NCI-H1436 treated with DMSO at 0.1 percent for 48 hours (cell line): ENCODE measurements at places on chromosomes 1 and 21.

- no peak for DNase-seq
Observed at GRCh38 chr1:9135073-9135836, 6.4 kb upstream of the GPR157 start.

DNA sequence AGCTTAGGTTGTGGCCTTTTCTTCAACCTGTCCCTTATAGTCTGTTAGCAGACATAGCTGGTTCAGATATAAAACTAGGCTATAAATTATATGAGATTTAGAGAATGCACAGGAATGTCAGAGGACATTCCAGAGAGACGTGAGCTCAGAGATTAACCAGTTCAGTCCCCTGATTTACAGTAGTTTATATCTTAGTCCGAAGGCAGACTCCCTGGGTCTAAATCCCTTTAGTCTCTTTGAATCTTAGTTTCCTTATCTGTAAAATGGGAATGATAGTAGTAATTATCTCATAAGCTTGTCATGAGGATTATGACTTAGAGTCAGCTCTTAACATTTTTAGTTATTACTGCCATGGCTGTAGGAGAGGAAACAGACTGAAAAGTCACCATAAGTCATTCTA is 45.5 kb upstream of the PLXNA2 start:
- no peak for DNase-seq

- DNase-seq: no peak
Observed at GRCh38 chr1:107867422-107867821, 97.6 kb downstream of the VAV3 start.

DNA sequence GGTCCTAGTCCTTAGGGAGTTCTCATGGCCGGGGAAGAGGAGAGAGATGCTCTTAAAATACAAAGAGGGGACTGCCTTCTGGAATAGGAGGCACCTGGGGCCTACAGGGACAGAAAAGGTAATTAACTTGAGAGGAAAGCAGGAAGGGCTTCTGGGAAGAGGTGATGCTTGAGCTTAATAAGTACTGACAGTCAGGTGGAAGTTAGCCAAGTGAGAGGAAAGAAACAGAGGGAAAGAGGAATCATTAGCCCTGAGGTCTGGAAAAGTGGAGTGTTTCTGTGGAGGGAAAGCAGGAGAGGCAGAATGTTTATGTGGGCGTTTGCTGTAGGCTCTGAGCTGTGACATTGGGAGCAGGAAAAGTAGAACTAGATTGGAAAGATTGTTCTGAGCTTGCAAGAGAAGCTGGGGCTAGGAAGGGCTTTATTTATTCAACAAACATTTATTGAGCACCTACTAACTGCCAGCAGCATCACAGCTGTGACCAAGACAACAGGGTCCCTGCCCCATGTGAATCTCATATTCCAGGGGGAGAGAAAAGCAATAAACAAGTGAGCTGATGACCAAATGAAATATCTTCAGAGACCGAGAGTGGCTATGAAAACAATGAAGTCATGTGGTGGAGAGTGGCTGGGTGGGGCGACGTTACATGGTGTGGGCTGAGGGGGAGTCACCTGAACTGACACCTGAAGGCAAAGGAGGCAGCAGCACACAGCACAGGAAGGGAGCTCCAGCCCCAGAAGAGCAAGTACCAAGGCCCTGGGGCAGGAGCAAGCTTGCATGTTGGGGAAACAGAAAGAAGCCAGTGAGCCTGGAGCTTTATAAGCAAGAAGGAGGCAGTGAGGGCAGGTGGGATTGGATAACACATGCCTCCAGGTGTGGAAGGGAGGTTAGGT is 4.4 kb upstream of the FNDC5 start:
- DNase-seq: no peak

GRCh38 chr1:17338706-17339493 is 30.9 kb downstream of the PADI4 start:
- DNase-seq: no peak

GRCh38 chr1:58657082-58657481 is 42.8 kb downstream of the MYSM1 start:
- DNase-seq: no peak

DNA sequence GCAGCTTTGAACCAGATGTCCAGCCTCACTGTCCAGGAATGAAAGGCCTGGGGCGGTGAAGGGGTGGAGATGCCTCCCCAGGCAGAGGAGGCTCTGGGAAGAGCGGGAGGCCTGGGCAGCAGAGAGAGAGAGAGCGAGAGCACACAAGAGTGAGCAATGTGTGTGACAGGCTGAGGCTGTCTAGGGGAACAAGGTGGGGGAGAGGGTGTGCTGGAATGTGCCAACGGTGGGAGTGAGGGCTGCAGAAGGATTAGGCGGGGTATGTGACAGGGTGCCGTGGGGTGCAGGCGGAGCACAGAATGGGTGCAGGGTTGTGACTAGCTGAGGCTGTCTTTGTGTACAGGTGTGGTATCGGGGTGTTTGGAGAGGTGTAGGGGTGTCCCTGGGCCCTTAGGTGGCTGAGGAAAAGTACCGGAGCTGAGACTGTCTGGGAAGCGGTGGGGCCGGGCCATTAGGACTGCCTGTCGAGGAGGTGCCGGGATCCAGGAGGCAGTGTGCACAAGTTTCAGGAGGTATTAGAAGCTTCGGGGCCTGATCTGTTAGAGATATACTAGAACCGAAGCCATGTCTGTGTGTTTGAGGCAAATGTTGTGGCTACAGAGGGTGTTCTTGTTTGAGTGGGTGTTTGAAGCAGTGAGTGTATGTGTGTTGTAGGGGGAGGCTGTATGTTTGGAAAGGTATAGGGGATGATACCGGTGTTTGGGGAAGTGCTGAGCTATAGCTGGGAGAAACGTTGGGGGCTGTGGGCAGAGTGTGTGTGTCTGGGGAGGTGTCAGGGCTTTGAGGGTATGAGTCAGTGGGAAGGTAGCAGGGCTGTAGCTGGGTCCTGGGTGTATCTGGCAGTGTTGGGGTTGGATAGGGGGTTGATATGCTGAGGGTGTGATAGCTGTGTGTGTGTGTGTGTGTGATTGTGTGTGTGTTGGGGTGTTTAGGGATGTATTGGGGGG is 9.1 kb downstream of the AHDC1 start:
- DNase-seq: no peak

GRCh38 chr1:57422271-57423134 is 1.4 kb downstream of the DAB1 start:
- no peak for DNase-seq

- no peak for DNase-seq
Observed at GRCh38 chr1:203668401-203668800, 41.8 kb downstream of the ATP2B4 start.

DNA sequence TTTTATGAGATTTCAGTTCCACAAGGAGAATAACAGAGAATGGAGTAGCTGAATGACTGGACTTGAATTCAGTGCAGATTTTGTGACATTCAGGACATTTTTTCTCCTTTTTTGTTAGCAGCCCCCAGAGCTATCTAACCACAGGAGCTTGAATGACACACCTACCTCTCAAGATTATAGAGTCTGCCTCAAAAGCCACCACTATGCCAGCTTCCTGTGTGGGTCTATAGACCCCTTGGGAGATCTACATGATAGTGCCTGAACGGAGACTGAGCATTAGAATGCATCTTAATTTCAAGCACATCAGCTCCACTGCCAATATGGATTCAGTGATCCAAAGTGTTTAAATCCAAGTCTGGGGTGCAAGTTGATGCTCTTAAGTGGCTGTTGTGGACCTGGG is 74.4 kb upstream of the ZNF648 start:
- DNase-seq: no peak

DNA sequence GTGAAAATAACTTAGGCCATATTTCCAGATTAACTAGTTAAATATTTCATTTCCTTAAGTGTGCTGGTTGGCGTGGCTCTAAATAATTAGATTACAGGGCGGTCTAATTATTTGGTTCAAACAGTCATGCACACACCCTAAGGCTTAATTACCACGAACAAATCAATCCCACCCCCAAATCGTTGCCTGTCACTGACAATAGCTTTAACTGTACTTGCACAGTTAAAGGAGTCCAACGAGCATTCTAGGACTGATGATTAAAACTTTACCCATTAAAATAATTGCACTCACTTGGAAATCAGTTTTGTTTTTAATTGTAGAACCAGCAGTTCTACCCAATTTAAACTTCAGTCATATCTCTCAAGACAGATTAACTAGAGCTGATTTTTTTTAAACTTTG is 1.5 kb upstream of the POU2F1 start:
- DNase-seq: no peak

- no peak for DNase-seq
Observed at GRCh38 chr1:171834821-171835220, 6.5 kb upstream of the DNM3 start.

DNA sequence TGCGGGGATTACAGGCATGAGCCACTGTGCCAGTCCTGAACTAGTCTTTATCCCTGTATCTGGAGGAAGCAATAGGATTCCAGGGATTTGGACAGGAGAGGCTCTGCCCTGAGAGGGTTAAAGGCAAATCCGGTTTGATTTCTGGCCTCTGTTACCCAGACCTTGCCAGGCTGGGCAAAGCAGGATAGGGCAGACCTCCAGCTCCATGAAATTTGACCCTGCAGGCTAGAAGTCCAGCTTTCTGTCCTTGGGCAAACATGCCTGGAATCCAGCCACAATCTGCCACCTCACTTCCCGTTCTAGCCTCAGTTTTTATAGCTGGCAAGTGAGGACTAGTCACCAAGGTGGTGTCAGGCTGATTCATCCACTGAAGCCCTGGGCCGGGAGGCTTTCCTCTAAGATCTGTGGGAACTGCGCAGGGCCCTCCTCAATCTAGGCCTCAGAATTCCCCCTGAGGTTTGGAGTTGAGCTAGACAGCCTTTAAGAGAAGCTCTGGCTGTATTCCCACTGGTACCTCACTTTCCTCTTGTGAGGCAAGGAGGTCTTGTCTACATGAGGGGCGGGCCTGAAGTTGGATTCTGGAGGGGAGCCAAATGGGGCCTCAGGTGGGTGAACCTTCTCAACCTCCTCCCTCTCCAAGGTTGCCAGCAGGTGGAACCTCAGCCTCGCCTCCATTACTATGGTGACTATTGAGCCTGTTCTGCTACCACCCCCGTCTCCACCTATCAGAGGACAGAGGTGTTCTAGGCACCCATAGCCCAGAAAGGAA is 7.0 kb upstream of the P3R3URF start:
- peak; percentile 83 for DNase-seq

DNA sequence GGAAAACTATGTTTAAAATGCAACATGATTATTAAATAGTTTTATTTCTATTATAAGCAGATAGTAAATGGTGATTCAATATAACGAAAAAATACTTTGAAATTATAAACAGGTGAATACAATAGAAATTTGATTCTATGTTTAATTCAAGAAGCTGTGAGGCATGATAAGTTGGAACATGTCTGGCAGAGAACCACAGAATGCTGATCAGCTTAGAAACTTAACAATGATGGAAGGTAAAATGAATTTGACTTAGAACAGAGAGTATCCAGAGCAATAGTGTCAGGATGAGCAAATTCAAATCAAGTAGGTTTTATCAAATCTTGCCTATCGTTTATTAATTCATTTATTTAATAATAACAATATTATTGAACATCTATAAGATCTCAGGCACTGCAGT is 83.4 kb upstream of the ADGRL4 start:
- DNase-seq: no peak

DNA sequence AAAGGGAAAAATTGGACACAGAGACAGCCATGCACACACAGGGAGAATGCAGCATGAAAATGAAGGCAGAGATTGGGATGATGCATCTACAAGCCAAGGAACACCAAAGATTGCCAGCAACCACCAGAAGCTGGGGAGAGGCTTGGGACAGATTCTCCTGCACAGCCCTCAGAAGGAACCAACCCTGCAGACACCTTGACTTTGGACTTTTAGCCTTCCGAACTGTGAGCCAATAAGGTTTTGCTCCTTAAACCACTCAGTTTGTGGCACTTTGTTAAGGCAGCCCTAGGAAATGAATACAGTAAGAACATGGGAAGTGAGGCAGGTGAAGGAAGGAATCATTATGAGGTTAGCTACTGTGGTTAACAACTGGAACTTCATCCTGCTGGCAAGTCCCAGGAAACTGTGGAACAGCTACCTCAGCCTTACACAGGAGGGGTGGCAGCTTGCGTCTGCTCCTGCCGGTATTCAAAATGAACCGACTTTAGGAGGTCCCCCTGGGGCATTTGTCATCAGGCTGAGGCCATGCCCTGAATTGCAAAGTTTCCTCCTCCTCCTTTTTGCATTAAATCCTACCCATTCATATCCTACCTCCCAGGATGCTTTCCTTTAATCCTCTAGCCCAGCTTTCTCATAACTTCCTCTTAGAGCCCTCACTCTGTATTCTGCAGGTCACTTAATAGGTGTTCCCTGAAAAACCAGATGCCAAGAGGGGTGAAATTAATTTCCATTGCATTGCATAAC is 15.4 kb downstream of the CD247 start:
- no peak for DNase-seq

GRCh38 chr1:40199126-40199525 is 37.9 kb downstream of the RLF start:
- no peak for DNase-seq

DNA sequence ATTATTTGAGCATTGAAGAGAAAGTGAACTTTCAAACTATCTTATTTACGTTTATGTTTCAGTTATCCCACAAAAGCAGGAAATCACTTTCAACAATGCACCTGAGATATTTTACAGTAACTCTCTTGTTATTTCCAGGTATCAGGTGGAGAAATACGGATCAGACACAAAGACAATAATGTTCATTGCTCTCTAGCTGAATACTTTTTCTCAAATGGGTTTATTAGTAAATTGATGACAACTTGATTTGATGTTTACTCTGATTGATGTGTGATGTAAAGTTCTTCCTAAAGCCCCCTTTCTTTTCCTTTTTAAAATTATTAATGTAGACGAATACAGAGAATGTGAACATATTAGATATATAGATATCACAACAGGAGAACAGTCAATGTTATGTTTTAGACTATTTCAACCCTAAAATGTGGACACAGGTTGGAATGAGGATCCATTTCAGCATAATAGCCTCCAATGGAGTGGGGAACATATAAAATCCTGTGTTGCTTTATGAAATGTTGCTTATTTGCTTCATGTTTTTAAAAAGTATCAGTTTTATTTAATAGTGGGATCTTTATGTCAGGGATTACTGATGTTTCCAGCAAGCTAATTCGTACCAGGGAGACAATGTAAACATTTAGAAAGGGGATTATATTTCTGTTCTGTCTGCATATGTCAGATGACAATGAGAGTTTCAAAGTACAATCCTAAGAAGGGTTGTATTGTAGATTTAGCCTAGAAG is 1522.3 kb upstream of the TPTE start:
- no peak for DNase-seq

GRCh38 chr1:168643152-168643551 is 66.7 kb downstream of the XCL1 start:
- DNase-seq: no peak

DNA sequence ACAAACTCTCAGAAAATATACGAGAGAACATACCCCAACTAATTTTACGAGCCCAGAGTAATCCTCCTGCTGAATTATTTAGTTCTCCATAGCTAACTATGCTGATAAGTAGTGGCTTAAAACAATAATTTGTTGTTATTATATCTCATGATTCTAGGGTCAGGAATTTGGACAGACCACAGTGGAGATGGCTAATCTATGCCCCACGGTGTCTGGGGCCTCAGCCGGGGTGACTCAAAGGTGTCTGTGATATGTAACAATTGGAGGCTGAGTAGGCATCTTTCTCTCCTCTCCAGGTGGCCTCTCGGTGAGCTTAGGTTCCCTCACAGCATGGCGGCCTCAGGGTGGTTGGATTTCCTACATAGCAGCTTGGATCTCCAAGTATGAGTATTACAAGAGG is 35.4 kb upstream of the FOXO6 start:
- no peak for DNase-seq

GRCh38 chr1:56235909-56236510 is 343.4 kb downstream of the PLPP3 start:
- DNase-seq: no peak
